ENCODE measurements at places on chromosomes 11 and 22. TPM values are rescaled to one million over a fixed set of nuclear protein-coding genes. Genes with fewer than 3 reads are reported as not detected.

DNA sequence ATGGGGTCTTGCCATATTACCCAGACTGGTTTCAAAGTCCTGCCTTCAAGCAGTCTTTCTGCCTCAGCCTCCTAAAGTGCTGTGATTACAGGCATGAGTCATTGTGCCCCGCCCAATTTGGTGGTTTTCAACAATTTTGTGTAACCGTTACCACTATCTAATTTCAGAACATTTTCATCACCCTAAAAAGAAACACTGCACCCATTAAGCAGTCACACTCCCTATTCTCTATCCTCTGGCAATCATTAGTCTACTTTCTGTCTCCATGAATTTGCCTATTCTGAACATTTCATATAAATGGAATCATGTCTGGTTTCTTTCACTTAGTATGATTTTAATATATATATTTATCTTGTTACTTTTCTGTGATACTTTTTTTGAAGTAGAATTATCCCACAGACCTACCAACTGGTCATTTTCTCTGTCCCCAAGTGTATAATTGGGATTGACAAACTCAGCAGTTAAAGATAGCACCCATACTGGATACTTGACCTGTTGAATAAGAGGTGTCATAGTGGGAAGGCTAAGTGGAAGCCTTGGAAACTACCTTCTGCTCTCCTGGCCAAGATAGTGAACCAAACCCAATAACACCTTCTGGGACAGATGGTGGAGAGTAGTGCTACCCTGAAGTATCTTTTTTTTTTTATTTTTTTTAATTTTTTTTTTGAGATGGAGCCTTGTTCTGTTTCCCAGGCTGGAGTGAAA lies 64.8 kb downstream of the STIM1 start:
- no peak for DNase-seq

- no peak for DNase-seq
These were observed 222.5 kb downstream of the ST3GAL4 start for GRCh38 chr11:126578021-126578420.

DNA sequence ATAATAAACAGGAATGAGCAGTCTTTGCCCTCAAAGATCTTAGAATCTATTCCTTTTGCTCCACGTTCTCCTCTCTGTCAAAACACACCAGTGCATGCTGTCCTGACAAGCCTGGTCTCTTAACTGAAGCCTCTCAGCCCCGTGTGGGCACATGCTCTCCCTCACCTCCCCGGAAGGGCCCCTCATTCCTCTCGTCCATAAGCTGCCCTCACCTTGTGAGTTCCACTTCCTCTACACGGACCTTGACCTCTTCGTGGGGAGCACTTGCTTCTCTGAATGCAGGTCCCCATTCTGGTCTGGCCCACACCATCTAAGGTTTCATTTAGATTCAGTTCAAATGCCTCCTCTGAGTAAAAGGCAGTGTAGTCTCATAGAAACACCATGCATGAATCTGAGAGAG lies 412.3 kb upstream of the SYN3 start:
- DNase-seq: no peak

DNA sequence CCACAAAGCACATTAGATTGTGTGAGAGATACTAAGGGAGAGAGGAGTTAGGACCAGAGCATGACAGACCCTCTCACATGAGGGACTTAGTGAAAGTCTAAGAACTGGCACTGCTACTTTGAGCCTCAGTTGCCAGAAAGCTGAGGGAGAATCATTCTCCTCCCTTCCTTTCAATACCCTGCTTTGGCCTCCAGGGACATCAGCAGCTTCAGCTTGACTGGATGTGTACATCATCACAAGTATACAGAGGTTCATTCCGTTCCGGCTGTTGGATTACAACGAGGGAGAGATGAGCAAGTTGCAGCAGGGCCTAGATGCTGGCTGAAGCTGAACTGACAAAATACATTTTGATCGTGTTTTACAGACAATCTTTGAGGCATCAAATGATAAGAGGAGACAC lies 15.7 kb upstream of the ANO5 start:
- no peak for DNase-seq

GRCh38 chr22:29012101-29012433 lies 49.6 kb downstream of the C22orf31 start:
- DNase-seq: no peak

The SLC22A9 gene
- polyA plus RNA-seq: not detected

The ALDH3B1 gene
- polyA plus RNA-seq: 2.8 TPM

DNA sequence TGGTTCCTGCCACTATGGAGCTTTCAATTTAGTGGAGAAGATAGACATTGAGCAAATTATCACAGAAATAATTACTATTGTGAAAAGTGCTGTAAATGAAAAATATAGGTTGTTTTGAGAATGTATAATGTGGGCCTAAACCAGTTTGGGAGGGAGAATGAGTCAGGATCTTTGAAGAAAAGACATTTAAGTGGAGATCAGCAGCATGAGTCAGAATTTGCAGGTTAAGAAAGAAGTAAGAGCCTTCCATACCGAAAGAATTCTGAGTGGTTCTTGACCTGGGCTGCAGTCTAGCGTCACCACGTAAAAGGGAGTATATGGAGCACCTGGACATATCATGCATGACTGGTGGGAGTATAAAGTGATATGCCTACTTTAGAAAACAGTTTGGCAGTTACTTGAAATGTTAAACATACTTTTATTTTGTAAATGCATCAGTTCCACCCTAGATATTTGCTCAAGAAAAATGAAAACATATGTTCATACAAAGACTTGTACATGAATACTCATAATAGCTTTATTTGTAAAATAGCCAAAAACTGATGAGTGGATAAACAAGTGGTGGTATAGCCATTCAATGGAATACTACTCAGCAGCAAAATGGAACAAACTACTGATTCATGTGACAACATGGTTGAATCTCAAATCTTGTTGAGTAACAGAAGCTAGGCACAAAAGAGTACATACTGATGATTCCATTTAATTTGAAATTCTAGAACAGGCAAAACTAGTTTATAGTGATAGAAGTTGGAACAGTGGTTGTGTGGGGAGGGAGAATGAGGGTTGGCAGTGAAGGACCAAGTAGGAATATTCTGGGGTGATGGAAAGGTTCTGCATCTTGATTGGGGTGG lies 99.2 kb downstream of the STIM1 start:
- no peak for DNase-seq

The PNPLA5 gene
- polyA plus RNA-seq: 0.16 TPM

The ALDH3B2 gene
- 5.4 TPM for polyA plus RNA-seq

DNA sequence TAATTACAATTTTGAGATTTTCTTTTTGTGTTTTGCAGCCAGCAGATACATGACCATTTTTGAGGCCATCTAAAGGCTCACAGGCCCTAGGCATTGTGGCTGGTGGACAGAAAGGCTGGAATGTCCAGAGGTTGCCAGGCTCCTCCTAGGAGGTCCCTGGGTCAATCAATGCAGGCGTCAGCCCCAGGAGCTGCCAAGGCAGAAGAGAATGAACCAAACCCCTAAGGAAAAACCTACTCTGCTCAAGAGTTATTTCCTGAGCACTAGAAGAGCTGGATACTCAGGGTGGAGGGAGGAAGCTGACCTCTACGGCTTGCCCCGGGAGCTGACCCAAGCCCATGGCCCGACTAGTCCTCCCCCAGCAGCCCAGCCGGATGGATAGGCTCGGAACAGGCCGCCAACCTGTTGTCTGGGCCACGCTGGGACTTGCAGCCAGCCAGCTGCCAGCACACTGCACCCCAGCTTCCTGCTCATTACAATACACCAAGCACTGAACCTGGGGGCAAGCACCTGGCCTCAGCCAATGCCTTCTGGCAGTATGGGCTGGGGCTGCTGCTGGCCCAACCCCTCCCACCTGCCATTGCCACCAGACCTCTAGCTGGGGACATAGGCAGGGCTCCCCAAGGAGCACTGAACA lies 5.7 kb upstream of the SCGB1A1 start:
- DNase-seq: no peak

The APOL5 gene
- not detected for polyA plus RNA-seq

GRCh38 chr11:30705913-30706675 lies 119.9 kb upstream of the MPPED2 start:
- no peak for DNase-seq

The VSIG10L2 gene
- polyA plus RNA-seq: not detected

DNA sequence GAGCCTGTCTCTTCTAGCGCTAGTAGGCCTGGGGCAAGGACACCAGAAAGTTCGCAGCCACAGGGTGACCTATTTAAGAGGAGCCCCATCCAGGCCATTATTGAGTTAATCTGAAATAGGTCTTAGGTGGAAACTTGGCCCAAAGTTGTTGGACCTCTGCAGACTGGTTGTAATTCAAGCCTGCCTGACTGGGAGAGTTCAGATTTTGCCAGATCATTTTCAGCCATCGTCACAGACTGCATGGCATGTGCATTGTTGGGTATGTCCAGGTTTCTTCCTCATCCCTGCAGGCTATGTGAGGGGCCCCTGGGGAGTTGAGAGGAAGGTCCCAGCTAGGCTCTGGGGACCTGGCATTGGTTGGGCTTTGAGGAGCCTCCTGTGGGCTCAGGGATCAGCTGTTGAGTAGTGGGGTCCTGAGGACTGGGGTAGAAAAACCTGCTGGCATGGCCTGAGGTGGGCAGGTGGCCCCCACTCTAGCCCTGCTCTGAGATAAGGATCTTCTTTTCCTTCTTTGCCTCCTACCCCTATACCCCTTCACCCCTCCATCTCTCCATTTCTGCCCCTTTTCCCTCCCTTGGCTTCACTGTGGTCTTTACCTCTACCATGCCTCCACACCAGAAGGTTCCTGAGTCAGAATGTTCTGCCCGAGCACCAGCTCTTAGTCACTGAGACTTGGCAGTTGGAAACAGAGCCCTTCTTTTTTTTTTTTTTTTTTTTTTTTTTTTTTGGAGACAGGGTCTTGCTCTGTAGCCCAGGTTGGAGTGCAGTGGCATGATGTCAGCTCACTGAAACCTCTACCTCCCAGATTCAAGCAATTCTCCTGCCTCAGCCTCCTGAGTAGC lies 112.7 kb downstream of the MORC2 start:
- DNase-seq: no peak

The TEX54 gene
- not detected for polyA plus RNA-seq

GRCh38 chr11:71477641-71478527 lies 24.9 kb downstream of the NADSYN1 start:
- no peak for DNase-seq

- no peak for DNase-seq
These were observed 52.9 kb upstream of the CARS1 start for GRCh38 chr11:3109921-3110706.

The YPEL4 gene
- 5.6 TPM for polyA plus RNA-seq

DNA sequence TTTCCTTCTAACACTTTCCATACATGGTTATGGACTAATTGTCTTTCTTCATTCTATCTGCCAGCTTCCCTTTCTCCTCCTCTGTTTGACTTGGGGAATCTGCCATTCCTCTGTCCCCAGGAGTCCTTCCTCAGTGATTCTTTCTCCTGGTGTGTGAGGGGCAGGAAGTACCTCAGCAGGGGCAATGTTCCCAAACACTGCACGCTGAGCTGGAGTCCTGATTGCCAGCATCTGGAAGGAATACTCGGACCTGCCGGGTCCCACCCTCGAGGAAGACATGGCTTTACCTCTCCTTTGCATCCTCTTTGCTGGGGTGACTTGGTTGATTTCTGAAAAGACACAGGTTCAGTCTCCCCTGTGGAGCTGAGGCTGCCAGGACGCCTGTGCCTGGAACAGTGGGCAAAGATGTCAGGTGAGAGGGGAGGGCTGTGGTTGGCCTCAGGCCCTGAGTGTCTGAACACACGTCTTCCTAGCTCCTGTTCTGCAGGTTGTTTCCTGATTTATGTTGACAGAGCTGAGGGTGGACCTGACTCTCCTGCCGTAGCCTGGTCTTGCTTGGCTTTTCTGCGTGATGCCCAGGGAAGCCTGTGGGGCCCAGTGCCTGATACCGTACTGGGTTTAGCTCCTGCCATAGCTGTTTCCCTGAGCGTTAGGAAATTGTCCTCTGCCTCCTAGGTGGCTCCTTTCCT lies 4.3 kb downstream of the COX8A start:
- no peak for DNase-seq

The IL18 gene
- 15.4 TPM for polyA plus RNA-seq

The GPR83 gene
- 0.92 TPM for polyA plus RNA-seq

GRCh38 chr22:34414467-34415440 lies 494.5 kb upstream of the LARGE1 start:
- DNase-seq: peak; percentile 74

The MMP1 gene
- 0.14 TPM for polyA plus RNA-seq

DNA sequence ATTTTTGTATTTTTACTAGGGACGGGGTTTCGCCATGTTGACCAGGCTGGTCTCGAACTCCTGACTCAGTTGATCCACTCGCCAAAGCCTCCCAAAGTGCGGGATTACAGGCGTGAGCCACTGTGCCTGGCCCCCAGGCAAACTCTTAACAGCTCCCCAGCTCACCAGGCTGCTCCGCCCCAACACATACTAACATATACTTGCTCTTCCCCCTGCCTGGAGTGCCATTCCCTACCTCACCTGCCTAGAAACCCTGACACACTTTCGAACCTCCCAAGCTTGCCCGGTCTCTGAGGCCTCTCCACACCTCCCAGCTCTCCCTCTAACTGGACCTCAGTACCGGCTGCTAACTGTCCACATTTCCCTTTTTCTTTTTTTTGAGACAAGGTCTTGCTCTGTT lies 8.5 kb downstream of the MAP4K2 start:
- DNase-seq: no peak

The MMP27 gene
- polyA plus RNA-seq: not detected

The IGLL5 gene
- not detected for polyA plus RNA-seq

The LGALS1 gene
- polyA plus RNA-seq: 395 TPM

DNA sequence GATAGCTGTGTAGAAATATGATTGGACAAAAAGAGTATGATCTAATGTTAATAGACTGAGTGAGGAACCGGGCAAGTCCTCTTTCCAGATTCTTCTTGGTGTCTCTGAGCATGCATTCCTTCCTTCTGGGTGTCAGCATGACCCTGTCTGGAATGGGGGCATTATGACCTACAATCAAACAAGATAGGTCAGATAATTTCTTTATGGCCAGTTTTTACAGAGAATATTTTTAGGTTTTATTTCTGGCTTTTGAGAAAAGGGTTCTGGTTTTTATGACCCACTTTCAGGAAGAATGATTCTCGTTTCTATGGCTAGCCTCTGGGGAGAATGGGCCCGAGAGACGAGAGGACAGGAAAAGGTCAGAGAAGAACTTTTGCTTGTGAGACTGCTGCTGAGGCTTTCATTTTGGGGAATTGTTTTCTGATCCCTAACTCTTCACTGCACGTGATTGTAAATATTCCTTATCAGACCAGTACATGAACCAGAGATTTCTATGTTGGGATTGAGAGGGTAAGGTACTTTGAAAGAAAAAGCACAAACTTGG lies 383.8 kb downstream of the AASDHPPT start:
- DNase-seq: no peak

The MPZL2 gene
- 21.7 TPM for polyA plus RNA-seq

- DNase-seq: no peak
These were observed 375.1 kb downstream of the METTL15 start for GRCh38 chr11:28483072-28483867.

DNA sequence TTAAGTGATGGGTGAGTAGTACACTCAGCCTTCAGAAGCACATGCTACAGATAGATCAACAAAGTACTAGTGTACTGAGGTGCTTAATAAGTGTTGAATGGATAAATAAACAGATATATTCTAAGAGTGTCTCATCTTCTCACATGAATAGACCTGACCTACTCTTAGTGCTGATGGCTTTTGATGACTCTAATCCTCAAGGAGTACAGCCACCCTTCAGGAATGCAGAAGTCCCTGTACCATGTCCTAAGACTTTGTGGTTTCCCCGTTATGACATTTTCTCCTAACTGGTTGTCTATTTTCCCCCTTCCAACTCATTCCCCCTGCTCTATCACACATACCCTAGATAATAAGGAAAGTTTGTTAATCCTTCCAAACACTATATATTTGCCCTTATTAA lies 61.6 kb downstream of the C11orf65 start:
- no peak for DNase-seq
